ENCODE measurements at places on chromosomes 12 and 14. TPM values are rescaled to one million over a fixed set of nuclear protein-coding genes. Genes with fewer than 3 reads are reported as not detected.

DNA sequence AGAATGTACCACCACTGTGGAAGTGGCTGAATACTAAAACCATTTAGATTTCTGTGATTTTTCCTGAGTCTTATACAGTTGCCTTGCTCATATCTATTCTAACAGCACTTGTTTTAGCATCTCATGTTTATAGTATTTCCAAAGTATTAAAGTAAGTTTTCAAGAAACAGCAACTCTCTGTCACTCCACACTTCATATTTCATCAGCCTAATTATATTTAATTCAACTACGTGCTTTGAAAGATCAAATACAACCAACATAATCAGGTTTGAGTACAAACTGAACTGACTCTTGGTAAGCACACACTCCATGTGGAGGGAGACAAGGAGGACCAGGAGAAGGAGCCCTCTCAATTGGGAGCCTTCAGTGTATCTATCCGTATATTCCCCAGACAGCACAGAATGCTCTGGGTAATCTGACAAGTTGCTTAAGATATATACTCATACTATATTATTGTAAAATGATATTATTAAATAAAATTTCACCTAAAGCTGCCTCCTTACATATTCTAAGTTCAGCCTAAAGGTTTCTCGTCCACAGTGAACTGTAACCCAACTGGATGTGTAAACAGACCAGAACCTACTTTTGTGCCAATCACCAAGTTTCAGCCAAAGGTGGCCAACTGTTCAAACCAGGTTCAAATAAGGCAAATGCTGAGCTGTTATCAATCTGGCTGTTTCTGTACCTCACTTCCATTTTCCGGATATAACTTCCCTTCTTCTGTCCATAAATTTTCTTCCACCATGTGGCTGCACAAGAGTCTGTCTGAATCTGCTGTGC, 105.0 kb upstream of the RASSF8 start:
- H3K36me3 ChIP-seq: no peaks in the 10 kb centered on the region
- no peak overlapping the region for H3K4me3 ChIP-seq
- no peak for DNase-seq
- H3K4me1 ChIP-seq: no peaks in the 10 kb centered on the region
- H3K27me3 ChIP-seq: no peaks in the 10 kb centered on the region

- no peaks in the 10 kb centered on the region for H3K36me3 ChIP-seq
- H3K4me1 ChIP-seq: no peaks in the 10 kb centered on the region
- no peaks in the 10 kb centered on the region for H3K27me3 ChIP-seq
- DNase-seq: no peak
- H3K4me3 ChIP-seq: no peak overlapping the region
Observed at GRCh38 chr14:66237741-66238140, 248.4 kb upstream of the CCDC196 start.

GRCh38 chr12:89575374-89575773, 49.5 kb upstream of the POC1B start:
- H3K4me1 ChIP-seq: no peaks in the 10 kb centered on the region
- DNase-seq: no peak
- H3K4me3 ChIP-seq: no peak overlapping the region
- H3K36me3 ChIP-seq: no peaks in the 10 kb centered on the region
- H3K27me3 ChIP-seq: no peaks in the 10 kb centered on the region

- H3K4me1 ChIP-seq: no peaks in the 10 kb centered on the region
- H3K27ac ChIP-seq: no peak overlapping the region
- no peak overlapping the region for H3K4me3 ChIP-seq
- H3K27me3 ChIP-seq: no peaks in the 10 kb centered on the region
- no peaks in the 10 kb centered on the region for H3K36me3 ChIP-seq
- no peak for DNase-seq
Observed at GRCh38 chr12:46839964-46840363, 14.2 kb upstream of the SLC38A4 start.

GRCh38 chr14:72350215-72350614, 418.0 kb downstream of the RGS6 start:
- no peak overlapping the region for H3K27ac ChIP-seq
- DNase-seq: no peak
- H3K27me3 ChIP-seq: no peaks in the 10 kb centered on the region
- H3K4me3 ChIP-seq: no peak overlapping the region
- H3K36me3 ChIP-seq: no peaks in the 10 kb centered on the region
- no peaks in the 10 kb centered on the region for H3K4me1 ChIP-seq

- H3K36me3 ChIP-seq: peaks cover 67% of the 10 kb centered on the region
- H3K4me1 ChIP-seq: no peaks in the 10 kb centered on the region
- H3K27me3 ChIP-seq: no peaks in the 10 kb centered on the region
- no peak overlapping the region for H3K4me3 ChIP-seq
- H3K27ac ChIP-seq: no peak overlapping the region
Observed at GRCh38 chr14:67650694-67651093, 23.7 kb downstream of the VTI1B start.

GRCh38 chr12:130813436-130813835, 25.6 kb downstream of the STX2 start:
- peaks cover 8% of the 10 kb centered on the region for H3K36me3 ChIP-seq
- peaks cover 2% of the 10 kb centered on the region for H3K4me1 ChIP-seq
- no peaks in the 10 kb centered on the region for H3K27me3 ChIP-seq

DNA sequence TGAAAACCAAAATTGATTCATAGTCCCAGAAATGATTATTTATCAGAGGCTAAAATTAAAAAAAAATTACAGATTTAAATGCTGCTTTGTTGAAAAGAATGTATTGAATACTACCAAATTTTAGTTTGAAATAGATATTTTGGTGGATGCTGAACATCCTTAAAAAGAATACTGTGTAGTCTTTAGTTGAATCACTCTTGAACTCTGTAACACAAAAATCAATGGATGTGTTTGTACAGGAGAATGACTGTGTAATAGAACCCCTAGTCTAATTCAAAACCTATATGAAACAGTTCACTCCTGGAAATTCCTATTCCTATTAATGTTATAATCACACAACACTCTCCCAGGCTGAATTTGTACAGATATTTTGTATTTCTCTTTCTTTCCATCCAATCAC, 1.5 kb upstream of the TSPAN8 start:
- H3K36me3 ChIP-seq: no peaks in the 10 kb centered on the region
- H3K27me3 ChIP-seq: no peaks in the 10 kb centered on the region
- DNase-seq: no peak
- no peaks in the 10 kb centered on the region for H3K4me1 ChIP-seq

- H3K36me3 ChIP-seq: no peaks in the 10 kb centered on the region
- peaks cover 13% of the 10 kb centered on the region for H3K4me1 ChIP-seq
- H3K27ac ChIP-seq: no peak overlapping the region
- H3K4me3 ChIP-seq: no peak overlapping the region
- H3K27me3 ChIP-seq: no peaks in the 10 kb centered on the region
- DNase-seq: peak; percentile 75
Observed at GRCh38 chr14:99982537-99983250, 82.5 kb upstream of the EVL start.

- no peak for DNase-seq
- no peaks in the 10 kb centered on the region for H3K4me1 ChIP-seq
- no peak overlapping the region for H3K27ac ChIP-seq
Observed at GRCh38 chr14:50762001-50762930, 68.7 kb downstream of the NIN start.

- H3K4me1 ChIP-seq: peaks cover 24% of the 10 kb centered on the region
- peaks cover 16% of the 10 kb centered on the region for H3K36me3 ChIP-seq
- peaks cover 2% of the 10 kb centered on the region for H3K27me3 ChIP-seq
- no peak overlapping the region for H3K27ac ChIP-seq
Observed at GRCh38 chr12:57756406-57757341, 1.8 kb downstream of the MARCHF9 start.

GRCh38 chr12:3097186-3097804, 20.1 kb downstream of the TSPAN9 start:
- peaks cover 2% of the 10 kb centered on the region for H3K27me3 ChIP-seq
- H3K4me3 ChIP-seq: no peak overlapping the region
- no peaks in the 10 kb centered on the region for H3K36me3 ChIP-seq
- H3K4me1 ChIP-seq: peaks cover 5% of the 10 kb centered on the region
- H3K27ac ChIP-seq: no peak overlapping the region

DNA sequence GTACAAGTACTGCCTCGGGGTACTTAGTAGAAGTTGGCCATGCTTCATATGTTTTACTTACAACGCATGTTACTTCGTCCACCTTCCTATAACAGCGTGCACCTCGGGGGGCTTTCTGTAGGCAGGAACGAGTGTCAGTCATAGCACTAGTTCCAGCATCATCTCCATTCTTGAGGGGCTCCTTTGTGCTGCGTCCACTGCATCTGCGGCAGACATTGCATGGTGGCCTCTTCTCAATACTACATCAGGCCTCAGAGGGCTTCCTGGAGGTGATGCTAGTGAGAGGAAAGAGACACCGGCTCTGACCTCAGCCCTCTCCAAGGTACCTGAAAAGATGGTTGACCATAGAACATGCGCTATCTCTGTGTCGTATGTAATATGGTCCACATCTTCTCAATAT, 121.2 kb upstream of the RTL1 start:
- no peak for DNase-seq
- no peaks in the 10 kb centered on the region for H3K36me3 ChIP-seq
- no peak overlapping the region for H3K27ac ChIP-seq
- H3K4me3 ChIP-seq: no peak overlapping the region
- H3K4me1 ChIP-seq: no peaks in the 10 kb centered on the region

- no peak for DNase-seq
- H3K36me3 ChIP-seq: no peaks in the 10 kb centered on the region
- no peaks in the 10 kb centered on the region for H3K27me3 ChIP-seq
- H3K27ac ChIP-seq: no peak overlapping the region
- H3K4me3 ChIP-seq: no peak overlapping the region
Observed at GRCh38 chr12:75177997-75178396, 31.6 kb downstream of the KCNC2 start.

GRCh38 chr12:40829738-40830144, 137.5 kb downstream of the CNTN1 start:
- no peak overlapping the region for H3K27ac ChIP-seq
- H3K4me1 ChIP-seq: no peaks in the 10 kb centered on the region
- no peaks in the 10 kb centered on the region for H3K36me3 ChIP-seq

- no peak overlapping the region for H3K27ac ChIP-seq
- H3K4me1 ChIP-seq: no peaks in the 10 kb centered on the region
- no peak overlapping the region for H3K4me3 ChIP-seq
- no peak for DNase-seq
Observed at GRCh38 chr12:64139021-64139420, 83.1 kb downstream of the KICS2 start.

DNA sequence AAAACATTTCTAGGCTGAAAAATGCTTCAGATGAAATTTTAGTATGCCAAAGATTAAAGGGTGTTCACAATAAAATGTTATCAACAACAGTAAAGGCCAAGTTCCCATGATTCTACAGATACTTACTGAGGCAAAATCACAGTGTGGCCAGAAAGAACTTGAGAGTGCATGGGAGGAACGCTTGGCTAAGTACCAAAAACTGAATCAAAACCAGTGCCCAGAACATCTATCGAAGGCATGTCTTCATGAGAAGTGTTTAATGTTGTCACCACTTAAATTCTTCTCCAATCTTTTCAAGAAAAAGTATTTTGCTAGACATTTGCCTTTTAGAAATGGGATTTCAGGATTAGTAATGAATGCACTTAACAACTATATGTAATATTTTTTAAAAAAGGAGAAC, 41.5 kb downstream of the KIF21A start:
- H3K4me3 ChIP-seq: no peak overlapping the region
- no peak for DNase-seq
- no peaks in the 10 kb centered on the region for H3K36me3 ChIP-seq
- no peaks in the 10 kb centered on the region for H3K27me3 ChIP-seq
- H3K27ac ChIP-seq: no peak overlapping the region

- H3K27ac ChIP-seq: no peak overlapping the region
- H3K27me3 ChIP-seq: no peaks in the 10 kb centered on the region
- H3K36me3 ChIP-seq: peaks cover 56% of the 10 kb centered on the region
- no peak overlapping the region for H3K4me3 ChIP-seq
Observed at GRCh38 chr12:104121001-104121400, 17.0 kb downstream of the NFYB start.

- H3K27ac ChIP-seq: peak overlapping the region; percentile 7
- H3K27me3 ChIP-seq: peaks cover 2% of the 10 kb centered on the region
- H3K4me1 ChIP-seq: peaks cover 7% of the 10 kb centered on the region
- no peak for DNase-seq
Observed at GRCh38 chr12:42143452-42144157, 1.1 kb downstream of the GXYLT1 start.

- H3K4me3 ChIP-seq: no peak overlapping the region
- DNase-seq: no peak
- no peak overlapping the region for H3K27ac ChIP-seq
- H3K36me3 ChIP-seq: no peaks in the 10 kb centered on the region
Observed at GRCh38 chr14:63895510-63895909, 42.7 kb downstream of the SYNE2 start.

DNA sequence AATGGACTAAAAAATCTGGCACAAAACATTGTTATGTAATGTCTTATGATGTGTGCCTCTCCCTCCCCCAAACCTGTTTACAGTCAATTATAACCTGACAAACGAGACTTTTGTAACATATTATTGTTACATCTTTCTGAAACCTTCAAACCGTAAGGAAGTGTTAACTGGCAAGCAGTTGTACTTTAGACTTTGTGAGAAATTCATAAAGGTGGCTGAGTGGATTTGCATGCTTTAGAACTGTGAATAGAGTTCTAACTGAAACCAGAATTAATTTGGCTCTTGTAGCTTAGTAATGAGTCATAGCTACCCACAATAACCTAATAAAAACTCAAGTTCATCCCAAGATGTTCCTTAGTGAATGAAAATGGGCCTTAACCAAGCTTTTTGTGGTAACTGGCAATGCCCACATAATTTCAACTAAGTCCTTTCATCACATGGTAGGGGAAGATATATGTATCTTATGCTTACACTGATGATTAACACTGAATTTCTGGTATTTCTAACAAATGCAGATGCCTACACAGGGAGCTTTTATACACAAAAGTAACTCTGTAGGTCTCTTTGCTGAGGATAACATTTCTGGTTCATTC, 29.7 kb downstream of the RAD9B start:
- H3K27ac ChIP-seq: no peak overlapping the region
- peaks cover 32% of the 10 kb centered on the region for H3K36me3 ChIP-seq
- no peaks in the 10 kb centered on the region for H3K27me3 ChIP-seq
- no peak overlapping the region for H3K4me3 ChIP-seq
- no peak for DNase-seq
- H3K4me1 ChIP-seq: no peaks in the 10 kb centered on the region

- peaks cover 8% of the 10 kb centered on the region for H3K27me3 ChIP-seq
- no peaks in the 10 kb centered on the region for H3K4me1 ChIP-seq
- peaks cover 36% of the 10 kb centered on the region for H3K36me3 ChIP-seq
- H3K27ac ChIP-seq: no peak overlapping the region
- no peak for DNase-seq
Observed at GRCh38 chr12:49274396-49275069, 9.7 kb downstream of the TUBA1C start.

- H3K4me3 ChIP-seq: no peak overlapping the region
- H3K36me3 ChIP-seq: no peaks in the 10 kb centered on the region
- H3K27me3 ChIP-seq: no peaks in the 10 kb centered on the region
- no peaks in the 10 kb centered on the region for H3K4me1 ChIP-seq
- no peak for DNase-seq
- H3K27ac ChIP-seq: no peak overlapping the region
Observed at GRCh38 chr12:5110345-5110744, 66.7 kb downstream of the KCNA5 start.

GRCh38 chr14:95056476-95056875, 100.9 kb downstream of the DICER1 start:
- no peaks in the 10 kb centered on the region for H3K27me3 ChIP-seq
- no peaks in the 10 kb centered on the region for H3K36me3 ChIP-seq
- H3K27ac ChIP-seq: no peak overlapping the region
- no peak overlapping the region for H3K4me3 ChIP-seq
- DNase-seq: no peak
- H3K4me1 ChIP-seq: no peaks in the 10 kb centered on the region

The AMDHD1 gene
- polyA plus RNA-seq: 2.2 TPM

The ABCC9 gene
- polyA plus RNA-seq: 1.5 TPM

The RNFT2 gene
- polyA plus RNA-seq: 9.7 TPM

The STXBP6 gene
- 8.3 TPM for polyA plus RNA-seq

The ARHGAP9 gene
- 165 TPM for polyA plus RNA-seq

The ANAPC5 gene
- polyA plus RNA-seq: 173 TPM

The ENDOU gene
- 1.3 TPM for polyA plus RNA-seq

The ACVR1B gene
- 9.9 TPM for polyA plus RNA-seq

The SYNDIG1L gene
- polyA plus RNA-seq: 0.11 TPM

The APOF gene
- polyA plus RNA-seq: not detected

The OVCH1 gene
- polyA plus RNA-seq: 0.09 TPM

The LMNTD1 gene
- 0.14 TPM for polyA plus RNA-seq

The SELPLG gene
- polyA plus RNA-seq: 28.0 TPM

The DENND5B gene
- polyA plus RNA-seq: 2.3 TPM
